ENCODE measurements at places on chromosomes 12 and 14.

GRCh38 chr12:108800591-108800990, 56.8 kb downstream of the SSH1 start:
- no peak for DNase-seq

DNA sequence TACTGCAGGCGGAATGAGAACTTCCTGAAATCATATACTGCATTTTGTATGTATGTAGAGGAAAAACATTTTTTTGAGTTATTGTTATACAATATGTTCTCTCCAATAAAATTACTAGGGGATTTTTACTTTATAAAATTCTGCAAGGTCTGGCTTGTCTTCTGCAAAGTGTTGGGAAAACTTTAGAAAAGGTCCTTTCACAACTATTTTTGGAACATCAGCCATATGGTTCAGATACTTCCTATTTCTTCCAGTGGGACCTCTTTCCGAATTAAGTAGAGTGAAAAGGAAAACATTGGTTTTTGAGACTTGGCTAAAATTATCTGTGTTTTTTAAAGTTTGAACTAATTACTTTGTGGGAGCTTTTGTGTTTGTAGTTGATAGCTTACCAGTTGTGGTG, 52.7 kb downstream of the DAAM1 start:
- DNase-seq = no peak

GRCh38 chr12:92058664-92059063, 87.0 kb downstream of the BTG1 start:
- no peak for DNase-seq

DNA sequence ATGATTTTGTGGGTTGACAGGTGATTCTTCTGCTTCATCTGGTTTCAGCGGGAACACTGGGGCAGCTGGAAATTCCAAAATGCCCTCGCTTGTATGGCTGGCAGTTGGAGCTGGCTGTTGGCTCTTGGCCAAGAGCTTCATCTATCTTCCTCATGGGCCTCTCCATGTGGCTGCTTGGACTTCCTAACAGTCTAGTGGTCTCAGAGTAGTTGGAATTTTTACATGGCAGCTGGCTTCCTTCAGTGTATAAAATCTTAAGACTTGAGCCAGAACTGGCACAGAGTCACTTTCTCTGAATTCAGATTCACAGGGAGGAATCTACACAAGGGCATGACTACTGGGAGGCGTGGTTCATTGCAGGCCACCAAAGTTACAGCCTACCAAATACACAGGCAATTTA, 204.9 kb upstream of the RMST start:
- no peak for DNase-seq

DNA sequence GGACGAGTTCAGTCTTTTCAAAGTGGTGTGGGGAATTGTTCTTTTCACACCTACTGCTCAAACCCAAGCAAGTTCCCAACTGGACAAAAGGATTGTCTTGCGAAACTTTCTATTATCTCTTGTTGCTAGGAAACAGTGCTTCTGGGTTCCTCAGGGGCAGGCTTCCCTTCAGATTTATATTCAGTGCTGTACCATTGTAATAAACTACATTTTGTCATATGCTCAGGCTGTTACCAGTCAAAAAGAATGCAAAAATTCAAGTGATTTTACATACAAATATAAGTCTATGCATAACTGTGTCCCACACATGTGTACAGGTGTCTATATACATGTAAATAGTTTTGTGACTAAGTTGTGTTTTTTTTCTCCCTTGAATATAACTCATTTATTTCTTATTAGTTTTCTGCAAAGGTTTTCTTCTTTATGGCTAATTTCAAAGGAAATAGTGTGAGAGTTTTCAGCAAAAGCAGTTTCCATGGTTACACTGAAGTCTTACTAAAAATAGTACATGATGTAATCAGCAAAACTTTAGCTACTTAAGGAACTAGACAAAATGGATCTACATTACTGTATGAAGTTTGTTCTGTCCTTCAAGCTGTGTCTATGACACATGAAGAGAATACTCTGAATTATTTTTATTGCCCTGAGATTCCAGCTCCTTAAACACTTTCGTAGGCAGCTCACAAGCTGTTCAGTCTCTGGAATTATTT, 430.2 kb upstream of the TMPO start:
- DNase-seq = no peak

- peak; percentile 97 for DNase-seq
These were observed 87.4 kb downstream of the OTOGL start for GRCh38 chr12:80186727-80187217.
